Upper lobe of right lung (tissue), 1 donor: ENCODE measurements at places on chromosomes 11 and 22. TPM values are rescaled to one million over a fixed set of nuclear protein-coding genes. Genes with fewer than 3 reads are reported as not detected.

GRCh38 chr11:20639688-20640087, 29.7 kb upstream of the NELL1 start:
- no peak for DNase-seq

Gene CNGA4
- not detected for total RNA-seq

DNA sequence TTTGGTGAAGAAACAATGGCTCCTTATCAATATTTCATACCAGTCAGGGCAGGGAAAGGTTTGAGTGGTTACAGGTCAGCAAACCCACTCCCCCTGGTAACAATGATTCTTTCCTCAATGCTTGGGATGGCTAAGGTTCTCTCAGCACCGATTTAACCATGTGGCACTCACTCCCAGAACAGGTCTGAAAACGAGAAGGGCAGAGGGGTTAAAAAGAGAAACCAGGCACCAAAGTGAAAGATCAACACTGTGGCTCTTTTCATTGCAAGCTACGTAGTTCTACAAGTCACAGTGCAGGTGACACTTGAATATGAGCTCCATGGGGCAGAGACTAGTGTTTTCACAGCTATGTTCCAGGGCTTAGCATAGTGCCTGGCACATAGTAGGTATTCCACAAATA, 132.4 kb downstream of the PLEKHA7 start:
- DNase-seq = no peak

Gene YPEL1
- total RNA-seq = 6.7 TPM

DNA sequence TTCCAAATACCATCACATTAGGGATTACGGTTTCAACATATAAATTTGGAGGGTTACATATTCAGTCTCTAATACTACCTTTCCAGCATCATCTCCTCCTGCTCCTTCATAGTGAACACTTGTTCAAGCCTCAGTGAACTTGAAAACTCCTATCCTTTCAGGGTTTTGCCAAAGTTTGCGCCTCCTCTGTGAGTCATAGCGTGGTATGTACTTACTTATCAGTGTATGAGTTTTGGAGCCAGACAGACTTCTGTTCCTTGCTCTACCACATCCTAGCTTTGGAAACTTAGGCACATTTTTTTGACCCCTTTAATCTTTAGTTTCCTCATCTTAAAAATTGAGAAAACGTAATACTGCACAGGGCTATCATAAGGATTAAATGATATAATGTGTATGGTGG, 160.1 kb upstream of the ZC3H12C start:
- no peak for DNase-seq

GRCh38 chr22:28232204-28232603, 313.1 kb upstream of the PITPNB start:
- DNase-seq = no peak

DNA sequence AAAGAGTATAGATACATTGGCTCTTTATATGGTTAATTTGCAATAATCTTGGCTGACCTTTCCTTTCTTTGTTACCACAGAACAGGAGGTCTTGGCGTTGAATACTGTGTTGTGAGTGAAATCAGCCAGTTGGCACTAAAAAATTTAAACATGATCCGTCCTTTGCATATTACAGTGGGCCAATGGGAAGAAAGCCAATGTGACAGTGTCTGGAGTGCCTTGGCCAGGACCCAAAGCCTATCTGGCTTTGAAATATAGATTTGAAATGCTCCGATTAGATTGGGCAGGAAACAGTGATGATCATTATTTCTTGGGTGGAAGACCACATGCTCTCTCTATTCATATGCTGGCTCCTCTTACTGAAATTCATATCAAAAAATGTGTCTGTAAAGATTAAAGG, 339.6 kb upstream of the ANO3 start:
- DNase-seq = no peak

- no peak for DNase-seq
Measured at GRCh38 chr11:70662691-70663098, 264.4 kb downstream of the CTTN start.

DNA sequence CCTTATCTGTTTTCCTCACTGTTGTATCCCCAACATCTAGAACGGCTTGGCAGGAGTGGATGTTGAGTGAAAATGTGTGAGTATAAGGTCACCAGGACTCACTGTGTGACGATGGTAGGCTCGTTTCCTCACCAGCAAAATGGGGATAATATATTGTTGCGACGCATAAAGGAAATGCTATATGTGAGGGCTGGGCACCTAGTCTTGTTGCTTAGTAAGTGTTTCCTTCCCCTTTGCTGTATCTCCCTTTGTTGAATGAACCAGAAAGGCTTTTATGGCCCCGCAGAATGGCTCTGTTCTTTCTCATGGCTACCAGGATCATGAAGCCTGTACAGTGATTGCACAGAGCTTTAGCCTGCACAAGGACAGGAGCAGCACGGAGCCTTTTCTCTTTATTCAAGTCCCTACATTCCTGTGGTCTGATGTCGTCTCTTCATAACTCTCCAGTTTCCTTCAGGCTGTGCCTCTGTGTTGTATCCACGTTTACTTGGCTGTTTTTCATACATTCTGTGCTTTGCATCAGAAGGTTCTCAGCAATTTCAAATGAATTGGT, 5.4 kb downstream of the TNRC6B start:
- DNase-seq = no peak

DNA sequence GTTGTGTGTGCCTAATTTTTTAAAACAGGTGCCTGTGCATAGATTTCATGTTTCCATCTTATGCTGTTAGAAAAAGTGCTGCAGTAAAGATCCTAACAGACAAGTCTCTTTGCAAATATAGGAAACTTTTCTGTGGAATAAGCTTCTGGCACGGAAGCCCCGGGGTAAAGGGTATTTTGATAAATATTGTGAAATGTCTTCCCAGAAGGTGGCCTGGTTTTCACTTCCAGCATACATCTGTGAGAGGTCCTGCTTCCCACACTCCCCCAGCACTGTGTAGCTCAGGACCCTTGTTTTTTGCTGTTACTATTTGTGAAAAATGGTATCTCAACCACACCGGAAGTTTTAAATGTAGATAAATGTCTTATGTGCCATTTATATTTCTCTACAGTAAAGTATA, 14.5 kb downstream of the ST3GAL4 start:
- no peak for DNase-seq

DNA sequence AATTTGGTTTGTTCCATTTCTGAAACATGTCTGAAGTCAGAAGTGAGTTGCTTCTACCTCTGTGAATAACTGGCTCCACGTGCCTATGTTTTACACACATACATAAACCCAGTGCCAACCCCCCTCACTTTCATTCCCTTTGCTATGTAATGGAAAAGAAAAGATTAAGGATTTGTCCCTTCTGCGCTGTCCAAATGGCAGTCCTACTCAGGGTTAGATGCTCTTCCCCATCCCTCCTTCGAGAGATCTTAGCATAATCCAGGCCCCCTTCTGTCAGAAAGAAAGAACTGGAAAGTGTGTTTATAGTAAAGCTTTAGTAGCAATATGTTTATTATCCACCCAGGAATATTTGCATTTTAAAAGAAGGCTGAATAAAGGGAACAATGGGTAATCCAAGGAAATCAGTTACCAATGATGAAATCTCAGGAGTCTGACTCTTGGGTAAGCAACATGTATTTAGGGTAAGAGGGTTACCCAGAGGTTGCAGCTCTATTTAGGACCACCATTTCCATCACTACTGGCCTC, 3.1 kb upstream of the LAYN start:
- DNase-seq = no peak

- DNase-seq = no peak
Measured at GRCh38 chr22:49942565-49943404, 17.8 kb upstream of the PIM3 start.

Gene NFRKB
- 22.3 TPM for total RNA-seq

DNA sequence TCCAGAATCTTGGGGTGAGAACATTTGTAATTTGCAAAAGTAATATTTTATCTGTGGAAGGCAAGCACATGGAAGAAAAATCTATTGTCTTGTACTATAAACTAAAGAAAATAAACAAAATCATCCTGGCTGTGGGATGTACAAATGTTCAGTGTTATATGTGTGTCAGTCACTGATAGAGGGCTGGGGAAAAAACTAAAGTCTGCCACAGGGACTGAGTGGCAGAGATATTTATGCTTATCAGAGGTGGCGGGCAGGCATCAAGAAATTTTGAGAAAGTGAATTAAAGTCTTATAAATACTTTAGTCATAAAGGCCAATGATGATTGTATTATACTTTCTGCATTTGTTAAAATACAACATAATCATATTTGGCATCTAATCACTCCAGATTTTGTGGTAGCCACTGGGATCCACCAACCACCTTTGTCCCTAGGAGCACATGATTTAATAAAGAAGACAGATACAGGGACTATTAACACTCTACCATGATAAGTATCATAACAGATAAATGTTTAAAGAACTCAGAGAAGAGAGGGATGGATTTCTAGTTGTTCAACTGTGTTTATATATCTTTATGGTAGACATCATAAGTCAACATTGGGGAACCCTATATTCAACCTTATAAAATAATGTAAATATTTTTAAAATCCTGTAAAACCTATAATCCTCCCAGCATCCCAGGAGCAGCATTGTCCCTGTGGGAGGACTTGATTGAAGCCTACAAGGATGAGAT, 2.6 kb upstream of the ENDOD1 start:
- no peak for DNase-seq

- DNase-seq = no peak
Measured at GRCh38 chr11:59810911-59811259, 307 bp upstream of the MRPL16 start.

GRCh38 chr22:41436322-41437113, 10.1 kb downstream of the TOB2 start:
- DNase-seq = no peak

- peak; percentile 16 for DNase-seq
Measured at GRCh38 chr11:44817207-44817949, 90.6 kb downstream of the TSPAN18 start.

Gene C11orf42
- total RNA-seq = not detected

Gene DDIAS
- total RNA-seq = 3.8 TPM

DNA sequence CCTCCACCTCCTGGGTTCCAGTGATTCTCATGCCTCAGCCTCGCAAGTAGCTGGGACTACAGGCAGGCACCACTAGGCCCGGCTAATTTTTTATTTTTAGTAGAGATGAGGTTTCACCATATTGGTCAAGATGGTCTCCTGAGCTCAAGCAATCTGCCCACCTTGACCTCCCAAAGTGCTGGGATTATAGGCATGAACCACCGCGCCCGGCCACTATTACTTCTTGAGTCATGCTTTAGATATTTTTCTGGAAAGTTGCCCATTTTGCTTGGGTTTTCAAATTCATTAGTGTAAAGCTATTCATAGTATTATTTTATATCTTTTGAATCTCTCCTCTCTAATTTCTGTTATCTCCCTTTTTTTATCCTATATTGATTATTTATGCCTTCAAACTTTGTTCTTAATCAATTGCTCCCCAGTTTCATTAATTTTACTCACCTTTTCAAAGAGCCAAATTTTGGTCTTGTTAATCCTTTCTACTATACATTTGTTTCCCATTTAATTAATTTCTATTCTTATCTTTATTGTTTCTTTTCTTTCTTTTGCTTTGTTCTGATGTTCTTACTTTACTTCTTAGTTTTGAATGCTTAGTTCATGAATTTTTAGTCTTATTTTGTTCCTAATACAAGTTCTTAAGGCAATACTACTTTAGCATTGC, 10.3 kb upstream of the RAC2 start:
- DNase-seq = peak; percentile 5

Gene APOC3
- total RNA-seq = not detected

DNA sequence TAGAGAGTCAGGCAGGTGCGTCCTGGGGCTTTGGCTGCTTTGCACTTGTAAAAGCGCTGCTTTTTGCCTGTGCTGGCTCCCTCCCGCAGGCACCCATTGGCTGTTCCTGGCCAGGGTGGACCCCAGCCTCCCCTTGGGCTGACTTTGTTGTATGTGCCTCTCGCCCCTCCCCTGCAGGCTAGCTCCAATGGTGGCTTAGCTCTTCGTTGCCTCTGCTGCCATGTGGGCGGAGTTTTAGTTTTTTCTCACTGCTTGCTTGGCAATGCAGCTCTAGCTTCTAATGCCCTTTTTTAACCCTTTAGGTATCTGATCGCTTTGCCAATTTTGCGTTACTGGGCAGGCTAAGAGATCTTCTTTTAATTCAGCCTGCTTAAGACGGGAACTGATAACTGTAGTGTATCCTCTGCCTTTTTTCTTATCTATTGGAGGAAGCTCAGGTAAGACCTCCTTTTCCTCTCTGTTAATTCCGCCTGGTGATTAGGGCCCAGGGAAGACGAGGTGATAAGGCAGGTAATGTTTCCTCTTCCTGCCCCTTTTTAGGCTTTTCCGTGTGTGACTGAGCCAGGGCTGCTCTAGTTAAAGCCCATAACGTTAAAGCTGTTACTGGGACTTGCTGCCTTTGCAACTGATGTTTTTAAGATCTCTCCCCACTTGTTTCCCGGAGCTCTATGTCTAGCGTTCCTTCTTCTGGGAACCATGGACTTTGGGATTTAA, 11.7 kb upstream of the GLYATL1 start:
- no peak for DNase-seq

Gene SUN2
- total RNA-seq = 242 TPM
